ENCODE measurements at places on chromosomes 12 and 14. TPM values are rescaled to one million over a fixed set of nuclear protein-coding genes. Genes with fewer than 3 reads are reported as not detected.

- no peak overlapping the region for H3K27ac ChIP-seq
- no peaks in the 10 kb centered on the region for H3K36me3 ChIP-seq
- no peaks in the 10 kb centered on the region for H3K4me1 ChIP-seq
- DNase-seq, result no peak
- no peak overlapping the region for H3K4me3 ChIP-seq
- H3K27me3 ChIP-seq, result no peaks in the 10 kb centered on the region
These were observed 44.4 kb downstream of the ANO6 start for GRCh38 chr12:45260104-45260815.

- peaks cover 21% of the 10 kb centered on the region for H3K4me1 ChIP-seq
- H3K27ac ChIP-seq, result no peak overlapping the region
- H3K4me3 ChIP-seq, result no peak overlapping the region
- no peaks in the 10 kb centered on the region for H3K36me3 ChIP-seq
- DNase-seq, result no peak
These were observed 1.1 kb downstream of the NFE2 start for GRCh38 chr12:54299515-54300224.

Gene PTCSC3
- total RNA-seq, result not detected

Gene ENDOU
- total RNA-seq, result not detected

DNA sequence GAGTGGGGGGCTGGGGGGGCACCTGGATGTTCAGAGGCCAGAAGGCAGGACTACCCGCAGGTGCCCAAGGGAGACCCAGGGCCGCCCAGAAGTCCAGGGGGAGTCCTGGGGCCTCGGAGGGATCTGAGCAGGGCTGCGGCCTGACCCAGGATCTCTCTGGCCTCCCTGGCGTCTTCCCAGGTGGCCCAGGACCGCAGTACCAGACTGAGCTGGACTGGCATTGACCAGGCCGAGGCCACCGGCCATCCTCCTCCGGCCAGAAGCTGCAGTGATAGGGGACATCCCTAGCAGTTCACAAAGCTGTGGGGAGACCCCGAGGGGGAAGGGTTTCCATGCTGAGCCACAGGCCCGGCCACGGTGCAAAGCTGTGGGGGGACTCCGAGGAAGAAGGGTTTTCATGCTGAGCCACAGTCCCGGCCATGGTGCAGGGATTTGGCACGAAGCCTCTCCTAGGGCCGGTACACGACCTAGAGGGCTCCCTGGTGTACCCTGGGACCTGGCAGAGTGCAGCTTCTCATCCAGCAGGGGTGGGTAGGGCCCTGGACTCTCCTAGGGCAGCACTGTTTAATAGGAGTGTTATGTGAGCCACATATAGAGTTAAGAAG lies 24.4 kb downstream of the FBRSL1 start:
- no peak overlapping the region for H3K4me3 ChIP-seq
- no peak for DNase-seq
- no peaks in the 10 kb centered on the region for H3K36me3 ChIP-seq
- H3K4me1 ChIP-seq, result no peaks in the 10 kb centered on the region

DNA sequence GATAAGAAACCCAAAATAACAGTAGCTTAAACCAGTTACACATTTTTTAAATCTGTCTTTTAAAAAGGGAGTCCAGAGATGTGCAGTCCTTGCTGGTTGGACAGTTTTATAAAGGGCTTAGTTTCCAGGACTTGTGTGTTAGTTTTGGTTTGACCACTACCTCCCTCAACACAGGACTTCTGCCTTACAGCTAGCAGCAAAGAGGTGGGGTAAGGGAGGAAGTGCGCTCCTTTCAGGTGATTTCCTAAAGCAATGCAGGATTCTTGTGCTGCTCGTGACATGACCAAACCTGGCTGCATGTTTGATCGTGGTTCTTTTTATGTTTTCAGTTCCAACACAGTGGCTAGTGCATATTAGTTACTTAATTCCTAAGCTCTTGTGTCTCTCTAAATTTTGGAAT lies 266.2 kb downstream of the TMTC2 start:
- H3K36me3 ChIP-seq, result no peaks in the 10 kb centered on the region
- DNase-seq, result no peak
- no peak overlapping the region for H3K4me3 ChIP-seq
- H3K4me1 ChIP-seq, result no peaks in the 10 kb centered on the region

DNA sequence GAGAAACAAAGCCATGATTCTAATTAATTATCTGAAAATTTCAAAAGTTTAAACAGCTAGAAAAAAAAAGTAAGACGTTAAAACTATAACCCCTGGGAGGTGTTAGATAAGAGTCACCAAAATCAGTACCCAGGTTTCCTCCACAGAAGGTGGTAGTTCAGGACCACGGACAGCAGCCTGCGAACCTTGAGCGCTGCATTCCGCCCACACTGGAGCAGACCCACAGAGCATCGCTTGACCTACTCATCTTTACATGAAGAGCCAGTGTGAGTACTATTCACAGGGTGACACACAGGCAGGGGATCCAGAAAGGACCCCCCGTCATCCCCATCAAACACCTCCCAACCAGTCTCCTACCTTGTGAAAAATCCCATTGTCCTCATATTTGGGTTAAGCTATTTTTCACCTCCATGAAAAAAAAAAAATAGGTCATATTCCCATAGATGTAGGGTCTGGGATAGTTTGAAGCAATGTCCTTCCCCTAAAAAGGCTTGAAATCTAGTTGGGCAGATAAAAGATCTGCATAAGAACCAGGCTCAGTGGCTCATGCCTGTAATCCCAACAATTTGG lies 8.8 kb upstream of the CHGA start:
- DNase-seq, result peak; percentile 49
- H3K27ac ChIP-seq, result no peak overlapping the region
- H3K36me3 ChIP-seq, result no peaks in the 10 kb centered on the region
- no peak overlapping the region for H3K4me3 ChIP-seq

All from SJCRH30 (cell line).